Mucosa of gallbladder (tissue), 1 donor: ENCODE measurements at places on chromosomes 3 and 15. TPM values are rescaled to one million over a fixed set of nuclear protein-coding genes. Genes with fewer than 3 reads are reported as not detected.

GUCA1C gene
- not detected for total RNA-seq

NECTIN3 gene
- total RNA-seq: 27.7 TPM

DNA sequence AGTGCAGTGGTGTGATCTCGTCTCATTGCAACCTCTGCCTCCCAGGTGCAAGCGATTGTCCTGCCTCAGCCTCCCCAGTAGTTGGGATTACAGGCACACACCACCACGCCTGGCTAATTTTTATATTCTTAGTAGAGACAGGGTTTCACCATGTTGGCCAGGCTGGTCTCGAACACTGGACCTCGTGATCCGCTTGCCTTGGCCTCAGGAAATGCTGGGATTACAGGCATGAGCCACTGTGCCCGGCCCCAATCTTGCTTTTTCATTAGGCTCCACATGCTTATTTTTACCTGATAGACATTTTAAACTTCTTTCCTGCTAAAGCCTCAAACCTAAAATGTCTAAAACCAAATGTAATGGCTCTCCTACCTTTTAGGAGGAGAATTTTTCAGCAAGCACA lies 817.0 kb upstream of the NECTIN3 start:
- no peak for DNase-seq

DNA sequence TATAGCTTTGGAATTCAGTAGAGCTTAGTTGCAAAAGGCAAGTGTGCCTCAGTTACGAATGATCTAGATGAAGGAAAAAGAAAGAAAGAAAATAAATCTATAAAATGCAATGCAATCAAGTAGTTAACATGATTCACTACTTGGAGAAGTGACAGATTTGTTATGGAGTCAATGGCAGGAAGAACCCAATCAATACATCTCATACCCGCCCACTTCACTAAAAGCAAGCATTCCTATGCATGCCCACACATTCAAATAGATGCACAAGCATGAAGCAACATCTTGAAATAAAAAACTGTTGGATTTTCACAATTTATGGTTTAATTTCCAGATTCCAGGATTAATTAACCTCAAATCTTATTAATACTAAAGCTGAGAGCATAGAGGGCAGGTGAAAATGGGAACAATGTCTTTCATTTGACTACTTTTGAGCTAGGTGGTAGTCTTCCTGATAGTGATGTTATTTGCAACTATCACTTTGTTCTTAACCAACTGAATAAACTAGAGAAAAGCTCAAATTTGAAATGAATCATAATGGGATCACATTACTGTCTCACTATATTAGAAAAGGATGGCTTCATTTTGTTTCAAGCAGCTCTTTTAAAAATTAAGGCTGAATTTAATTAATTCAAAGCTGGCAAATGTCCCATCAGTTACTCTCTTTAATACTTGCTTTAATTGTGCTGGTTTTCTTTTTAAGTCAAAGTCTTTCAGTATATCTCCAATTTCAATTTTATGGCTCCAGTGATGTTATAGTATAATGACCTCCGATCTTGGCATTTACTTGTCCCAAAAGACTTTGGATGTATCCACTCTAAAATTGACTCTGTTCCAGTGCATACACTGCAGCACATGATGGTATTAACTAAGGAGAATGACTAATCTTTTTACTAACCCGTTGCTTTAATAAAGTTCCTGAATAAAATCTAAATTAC lies 46.7 kb upstream of the CCDC50 start:
- DNase-seq: no peak

- DNase-seq: no peak
These were observed 339.1 kb downstream of the SATB1 start for GRCh38 chr3:18086078-18086477.

DNA sequence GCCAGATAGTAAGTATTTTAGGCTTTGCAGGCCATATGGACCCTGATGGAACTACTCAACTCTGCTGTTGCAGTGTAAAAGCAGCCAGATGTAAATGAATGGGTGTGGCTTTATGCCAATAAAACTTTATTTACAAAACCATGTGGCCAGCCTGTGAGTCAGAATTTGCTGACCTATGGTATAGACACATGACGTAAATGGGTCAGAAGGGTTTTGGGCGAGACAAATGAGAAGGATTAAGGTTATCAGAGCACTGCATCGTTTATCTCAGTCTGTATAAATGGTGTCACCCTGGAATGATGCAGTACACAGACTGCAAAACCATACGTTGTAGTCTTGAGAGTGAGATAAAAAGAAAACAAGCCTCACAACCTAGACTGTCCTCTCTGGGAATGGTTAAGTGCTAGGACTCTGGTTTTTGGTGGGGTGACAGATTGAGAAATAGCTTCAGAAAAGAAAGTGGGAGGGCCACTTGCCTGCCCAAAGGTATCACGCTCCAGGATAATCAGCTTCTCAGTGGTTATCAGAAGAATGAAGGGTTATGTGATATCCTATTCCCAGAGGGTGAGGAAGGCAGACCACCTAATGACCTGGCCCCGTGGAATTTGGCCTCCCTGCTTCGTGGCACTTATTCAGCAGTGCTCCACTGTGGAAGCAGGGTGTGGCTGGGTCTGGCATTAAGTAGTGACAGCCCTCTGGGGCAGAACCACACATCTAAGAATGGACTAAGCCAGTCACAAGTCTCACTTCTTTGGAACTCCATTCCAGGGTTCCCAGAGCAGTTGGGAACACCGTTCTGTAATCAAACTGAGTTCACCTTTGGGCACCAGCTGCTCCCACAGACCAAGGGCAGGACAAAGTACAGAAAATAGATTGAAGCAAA lies 46.1 kb downstream of the ABHD5 start:
- DNase-seq: no peak

NEO1 gene
- 92.8 TPM for total RNA-seq

- no peak for DNase-seq
These were observed 194.6 kb downstream of the FAM43A start for GRCh38 chr3:194879991-194880939.

- peak; percentile 11 for DNase-seq
These were observed 8.8 kb downstream of the TMEM40 start for GRCh38 chr3:12750223-12750622.

DISP2 gene
- 3.5 TPM for total RNA-seq

UROC1 gene
- total RNA-seq: 0.14 TPM

- no peak for DNase-seq
These were observed 65.1 kb upstream of the CCR4 start for GRCh38 chr3:32886296-32886695.

CYP1A1 gene
- total RNA-seq: 13.8 TPM

IDH2 gene
- 73.2 TPM for total RNA-seq

CRYGS gene
- total RNA-seq: 2.7 TPM

TMA7 gene
- 165 TPM for total RNA-seq

DNA sequence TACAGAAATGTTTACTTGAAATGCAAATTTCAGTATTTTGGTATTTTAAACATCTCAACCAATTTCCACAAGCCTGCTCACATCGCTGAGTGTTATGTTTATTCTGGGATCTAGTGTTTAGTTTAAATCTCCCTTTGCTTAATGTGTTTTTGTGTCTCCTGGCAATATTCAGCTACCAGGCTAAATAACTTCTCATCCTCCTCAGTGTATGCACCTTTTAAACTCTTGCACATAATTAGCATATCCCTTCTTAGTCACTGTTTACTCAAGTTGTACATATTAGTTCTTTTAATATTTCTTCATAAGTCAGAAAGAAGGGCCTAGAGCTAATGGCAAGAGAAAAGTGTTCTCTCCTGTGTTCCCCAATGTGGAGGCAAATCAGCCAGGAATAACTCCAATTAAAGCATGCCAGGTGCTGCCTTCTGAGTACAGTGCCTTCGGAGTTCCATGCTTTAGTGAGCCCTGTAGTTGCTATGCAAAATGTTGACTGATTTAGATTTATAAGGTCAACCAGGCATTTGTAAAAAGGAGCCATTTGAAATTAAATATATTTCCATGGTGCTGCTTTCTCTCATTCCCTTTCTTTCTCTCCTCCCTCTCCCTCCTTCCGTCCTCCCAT lies 234.3 kb downstream of the GAP43 start:
- no peak for DNase-seq

DNA sequence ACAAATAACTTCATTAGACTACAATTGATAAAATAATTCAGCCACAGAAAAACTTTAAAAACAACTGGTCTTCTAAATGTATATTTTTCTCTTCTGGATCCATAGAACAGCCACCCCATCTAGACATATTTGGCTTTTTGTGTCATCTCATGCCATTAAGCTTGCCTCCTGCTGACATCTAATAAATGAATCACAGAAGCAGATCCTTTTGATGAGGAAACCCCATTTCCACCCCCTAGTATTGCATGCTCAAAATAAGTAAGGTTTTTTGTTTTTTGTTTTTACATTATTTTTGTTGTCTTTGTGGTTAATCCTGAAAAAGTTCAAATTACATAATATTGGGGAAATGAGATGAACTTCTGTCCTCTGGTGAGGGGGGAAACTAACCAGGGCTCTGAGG lies 94.8 kb downstream of the DUT start:
- DNase-seq: no peak

GRCh38 chr3:151859905-151860304 lies 13.5 kb upstream of the SUCNR1 start:
- no peak for DNase-seq

SLC9C1 gene
- total RNA-seq: 0.46 TPM

KLF15 gene
- total RNA-seq: 28.1 TPM

DNA sequence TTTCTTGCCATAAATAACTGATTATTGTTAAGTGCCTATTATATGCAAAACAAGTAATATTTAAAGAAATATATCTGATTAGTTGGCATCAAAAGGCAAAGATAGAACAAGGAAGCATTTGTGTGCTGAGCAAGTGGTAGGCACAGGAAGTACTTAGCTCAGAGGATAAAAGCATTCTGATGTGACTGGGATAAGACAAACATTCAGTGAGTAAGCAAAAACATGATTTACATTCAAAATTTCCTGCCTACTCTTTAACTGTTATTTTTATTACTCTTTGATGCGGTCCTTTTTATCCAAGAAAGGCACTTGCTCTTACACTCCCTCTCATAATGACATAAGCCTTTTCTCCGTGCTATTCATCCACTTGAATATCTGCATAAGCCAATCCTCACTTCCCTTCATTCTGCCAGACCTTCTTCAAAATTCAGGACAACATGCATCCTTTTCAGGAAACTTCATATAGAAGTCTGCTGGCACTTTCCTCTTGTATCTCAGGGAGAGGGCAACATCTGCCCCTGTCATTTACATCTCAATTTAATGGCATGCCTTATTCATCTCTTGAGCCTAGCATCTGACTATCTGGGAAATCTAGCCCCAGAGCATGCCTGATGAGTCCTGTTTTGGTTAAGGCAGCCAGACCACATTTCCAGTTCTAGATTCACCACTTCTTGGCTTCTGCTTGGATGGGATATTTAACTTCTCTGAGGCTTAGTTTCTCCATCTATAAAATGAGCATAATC lies 478.2 kb upstream of the ROBO2 start:
- DNase-seq: no peak

GRCh38 chr15:68389041-68389930 lies 42.7 kb downstream of the ITGA11 start:
- no peak for DNase-seq

CCDC54 gene
- not detected for total RNA-seq

DPPA2 gene
- not detected for total RNA-seq

DNA sequence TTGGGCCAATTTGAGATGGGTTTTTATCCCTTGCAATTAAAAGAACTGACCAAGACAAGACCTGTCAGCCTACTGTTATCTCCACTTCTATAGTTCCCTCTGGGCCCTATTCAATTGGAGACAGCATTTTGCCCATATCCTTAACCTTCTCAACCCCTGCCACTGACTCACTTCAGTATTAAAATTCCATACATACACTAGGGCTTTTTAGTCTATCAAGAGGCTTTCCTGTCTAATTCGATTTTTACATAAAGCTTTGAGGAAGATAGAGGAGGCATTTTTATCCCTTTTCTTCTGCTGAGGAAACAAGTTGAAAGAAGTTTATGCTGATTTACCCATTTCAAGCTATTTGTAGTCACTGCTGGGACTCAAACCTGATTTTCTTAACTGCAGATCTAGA lies 51.1 kb downstream of the GTF2E1 start:
- DNase-seq: no peak

DNA sequence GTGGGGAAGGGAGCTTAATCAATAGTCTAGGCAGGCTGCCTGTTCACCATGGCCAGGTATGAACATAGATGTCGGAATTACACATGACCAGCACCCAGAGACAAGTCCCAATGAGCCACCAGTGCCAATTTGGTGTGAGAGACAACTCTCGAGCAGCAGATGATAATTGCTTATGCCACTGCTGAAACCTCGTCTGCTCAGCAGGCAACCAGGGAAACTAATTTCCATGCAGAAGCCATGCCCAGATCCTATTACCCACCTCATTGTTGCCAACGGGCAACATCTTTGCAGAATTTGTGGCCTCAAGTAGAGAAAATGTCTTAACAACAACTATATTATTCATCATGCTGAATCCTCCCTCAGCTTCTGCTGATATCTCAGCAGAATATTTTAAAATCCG lies 84.9 kb downstream of the CGGBP1 start:
- no peak for DNase-seq

GRCh38 chr3:148534089-148534988 lies 163.4 kb upstream of the AGTR1 start:
- no peak for DNase-seq

CDHR4 gene
- 0.09 TPM for total RNA-seq

GRCh38 chr15:54941417-54941816 lies 255.3 kb downstream of the RSL24D1 start:
- no peak for DNase-seq

CFAP20DC gene
- total RNA-seq: 1.9 TPM

GRCh38 chr3:129663045-129663446 lies 56.6 kb upstream of the PLXND1 start:
- DNase-seq: peak; percentile 37

ZPLD1 gene
- total RNA-seq: 14.2 TPM

GRCh38 chr15:38814891-38815290 lies 250.3 kb upstream of the RASGRP1 start:
- DNase-seq: no peak

LRRC49 gene
- total RNA-seq: 9.8 TPM

NPAP1 gene
- 0.17 TPM for total RNA-seq

ITGB5 gene
- total RNA-seq: 257 TPM

DNA sequence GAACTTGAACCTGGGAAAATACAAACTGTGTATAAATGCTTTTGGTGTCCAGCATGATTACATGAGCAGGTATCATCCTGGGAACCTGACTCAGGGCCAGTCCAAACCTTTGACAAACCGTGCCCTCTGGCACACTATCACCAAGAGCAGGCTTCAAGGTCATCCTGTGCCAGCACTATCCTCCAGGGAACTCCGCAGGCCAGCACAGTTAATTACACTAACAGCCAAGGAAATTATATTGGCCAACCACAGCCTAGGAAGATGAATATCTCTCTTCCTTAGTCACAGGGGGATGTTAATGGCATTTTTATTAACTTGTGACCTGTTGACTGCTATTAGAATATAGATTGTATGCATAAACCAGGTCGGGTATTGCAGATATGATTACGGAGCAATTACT lies 262.0 kb downstream of the TUSC7 start:
- DNase-seq: no peak

DNA sequence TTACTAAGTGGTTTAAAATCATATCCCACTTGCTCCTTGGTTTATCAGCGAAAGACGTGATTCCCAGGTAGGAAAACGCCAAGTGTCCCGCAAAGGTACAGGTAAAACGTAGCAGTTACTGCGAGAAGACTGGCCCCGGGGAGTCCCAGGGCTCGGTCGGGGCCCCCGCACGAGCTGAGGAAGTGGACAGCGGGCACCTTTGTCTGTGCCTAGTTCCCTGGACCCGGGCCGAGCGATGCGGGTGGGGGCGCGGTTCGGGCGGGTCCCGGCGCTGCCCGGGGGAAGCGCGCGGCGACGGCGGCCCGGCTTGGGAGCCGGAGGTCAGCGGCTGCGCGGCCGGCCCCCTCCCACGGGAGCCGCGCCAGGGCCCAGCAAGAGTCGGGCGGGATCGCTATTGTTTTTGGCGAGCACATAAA lies 864 bp upstream of the NEO1 start:
- DNase-seq: no peak
